Occipital lobe (tissue), 3 donors: ENCODE measurements at places on chromosomes 3 and 15.

GRCh38 chr3:81579744-81580143 is 181.7 kb downstream of the GBE1 start:
- DNase-seq, result no peak

- no peak for DNase-seq
Observed at GRCh38 chr3:128354788-128355542, 111.7 kb downstream of the DNAJB8 start.

DNA sequence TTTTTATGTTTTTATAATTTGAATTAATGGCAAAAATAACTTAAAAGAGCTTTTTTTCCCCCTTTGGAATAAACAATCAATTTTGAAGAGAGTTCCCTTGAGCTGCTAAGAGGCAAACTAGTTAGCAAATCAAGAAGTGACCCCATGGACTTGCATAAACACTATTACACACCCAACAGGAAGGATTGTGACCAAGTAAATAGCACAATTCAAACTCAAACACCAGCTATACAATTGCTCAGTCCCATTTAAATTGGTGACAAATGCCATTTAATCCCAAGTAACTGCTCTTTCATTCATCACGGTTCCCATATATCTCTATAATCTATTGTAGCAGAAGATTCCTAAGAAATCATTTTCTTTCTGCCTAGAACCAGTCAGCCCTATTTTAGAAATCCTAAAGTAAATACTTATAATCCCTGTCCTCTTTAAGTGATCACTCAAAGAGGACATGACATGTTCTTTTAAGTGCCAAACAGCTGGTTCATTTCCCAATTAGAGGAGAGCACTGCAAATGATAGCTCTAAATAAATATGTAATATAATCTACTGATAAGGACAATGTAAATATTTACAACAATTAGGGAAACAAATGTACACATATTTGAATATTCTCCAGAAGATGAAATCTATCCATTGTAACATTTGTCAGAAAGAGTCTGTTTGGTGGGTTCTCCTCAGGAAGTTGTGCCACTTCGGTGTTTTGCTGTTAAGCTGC is 137.8 kb upstream of the ADAMTS9 start:
- no peak for DNase-seq

DNA sequence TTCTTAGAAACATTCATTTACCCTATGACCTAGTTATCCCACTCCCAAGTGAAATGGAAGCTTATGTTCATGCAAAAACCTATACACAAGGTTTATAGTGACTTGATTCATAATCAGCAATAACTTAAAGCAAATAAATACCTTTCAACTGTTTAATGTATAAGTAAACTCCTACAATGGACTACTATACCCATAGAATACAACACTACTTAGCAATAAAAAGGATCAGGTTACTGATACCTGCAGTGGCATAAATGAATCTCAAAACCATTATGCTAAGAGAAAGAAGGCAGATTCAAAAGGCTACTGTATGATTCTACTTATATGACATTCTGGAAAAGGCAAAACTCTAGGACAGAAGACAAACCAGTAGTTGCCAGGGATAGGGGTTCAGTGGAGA is 8.3 kb upstream of the POLR2M start:
- no peak for DNase-seq

- no peak for DNase-seq
Observed at GRCh38 chr3:13477943-13478342, 2.2 kb upstream of the HDAC11 start.

GRCh38 chr15:76566276-76566675 is 229.7 kb downstream of the ISL2 start:
- DNase-seq, result no peak

DNA sequence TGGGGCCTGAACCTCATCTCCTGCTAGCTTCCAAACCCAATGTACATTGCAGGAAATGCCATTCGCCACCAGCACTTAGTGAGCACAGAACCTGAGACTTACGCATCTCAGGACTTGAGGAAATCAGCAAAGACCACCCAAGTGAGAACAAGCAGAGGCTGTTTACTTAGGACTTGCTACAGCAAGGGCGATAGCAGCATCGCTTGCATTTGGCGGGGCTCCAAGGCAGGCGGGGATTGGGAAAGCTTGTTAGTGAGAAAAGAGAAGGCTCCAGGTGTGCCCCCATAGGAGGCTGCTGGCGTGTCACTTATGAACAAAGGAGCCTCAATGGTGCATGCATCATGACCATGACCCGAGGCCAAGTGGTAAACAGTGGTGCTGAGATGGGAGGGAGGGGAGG is 19.7 kb downstream of the SLC6A20 start:
- DNase-seq, result no peak

GRCh38 chr15:70390723-70391122 is 293.0 kb upstream of the TLE3 start:
- no peak for DNase-seq

DNA sequence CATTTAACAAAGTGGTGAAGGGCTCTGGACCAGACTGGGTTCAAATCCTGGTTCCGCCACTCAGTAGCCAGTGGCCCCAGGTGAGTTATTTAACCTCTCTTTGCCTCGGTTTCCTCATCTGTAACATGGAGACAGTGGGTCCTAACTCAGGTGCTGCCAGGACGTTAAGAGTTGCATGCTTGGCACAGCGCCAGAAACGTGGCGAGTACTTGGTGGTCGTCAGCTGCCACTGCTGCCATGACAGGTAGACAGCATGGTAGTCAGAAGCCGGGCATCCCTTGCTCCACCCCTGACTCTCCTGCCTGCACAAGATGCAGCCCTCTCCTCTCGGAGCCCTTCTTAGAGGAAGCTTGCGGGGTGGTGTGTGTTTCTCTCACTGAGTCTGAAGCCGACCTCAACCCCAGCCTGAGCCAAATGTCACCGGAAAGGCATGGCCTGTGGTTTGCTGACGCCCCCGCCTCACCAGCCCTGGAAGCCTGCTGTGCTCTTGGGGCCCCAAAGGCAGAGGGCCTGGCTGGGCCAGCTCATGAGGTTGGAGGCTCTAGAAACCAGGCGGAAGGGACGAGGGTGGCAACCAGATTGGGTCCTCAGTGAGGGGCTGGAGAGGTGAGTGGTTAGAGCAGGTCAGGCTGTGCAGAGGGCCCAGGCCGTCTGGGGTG is 160.8 kb upstream of the TLE3 start:
- DNase-seq, result no peak

- no peak for DNase-seq
Observed at GRCh38 chr3:133452641-133453319, 52.9 kb downstream of the BFSP2 start.

GRCh38 chr15:51617886-51618285 is 4.7 kb downstream of the DMXL2 start:
- DNase-seq, result no peak

DNA sequence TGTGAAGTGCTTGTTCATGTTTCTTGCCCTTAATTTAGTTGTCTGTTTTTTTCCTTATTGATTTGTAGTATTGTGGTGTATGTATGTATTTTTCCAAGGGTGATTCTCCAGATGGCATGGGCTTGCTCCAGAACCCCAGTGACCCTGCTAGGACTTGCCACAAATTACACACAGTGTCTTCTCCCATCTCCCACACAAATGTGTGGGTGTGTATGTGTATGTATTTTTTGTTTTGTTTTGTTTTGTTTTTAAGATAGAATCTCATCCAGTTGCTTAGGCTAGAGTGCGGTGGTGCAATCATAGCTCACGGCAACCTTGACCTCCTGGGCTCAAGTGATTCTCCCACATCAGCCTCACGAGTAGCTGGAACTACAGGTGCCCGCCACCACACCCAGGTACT is 36.2 kb upstream of the ARID3B start:
- no peak for DNase-seq

- no peak for DNase-seq
Observed at GRCh38 chr3:14862661-14863230, 44.0 kb downstream of the FGD5 start.

- DNase-seq, result no peak
Observed at GRCh38 chr3:52777127-52777958, at the start of gene ITIH1. Gene ITIH1, plus strand, starts transcription at chr3:52777599. Its CDS starts 17 bp downstream, at chr3:52777616.

DNA sequence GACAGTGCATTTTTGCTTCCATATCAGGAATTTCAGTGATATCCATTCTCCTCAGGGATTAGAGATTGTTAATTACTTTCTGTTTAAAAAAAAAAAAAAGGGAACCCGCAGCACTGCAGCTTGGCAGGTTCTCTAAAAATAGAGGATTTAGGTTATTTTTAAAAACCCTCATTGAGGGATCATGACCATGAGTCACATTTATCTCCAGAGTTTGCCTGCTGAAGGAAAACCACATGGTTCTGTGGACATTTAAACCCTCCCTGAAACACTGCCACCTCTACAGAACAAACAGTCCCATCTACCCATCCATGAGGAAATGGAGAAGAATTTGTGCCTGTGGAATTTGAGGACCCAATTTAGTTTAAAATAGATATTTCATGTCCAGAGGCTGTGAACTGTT is 66.2 kb upstream of the UBE2E1 start:
- no peak for DNase-seq

DNA sequence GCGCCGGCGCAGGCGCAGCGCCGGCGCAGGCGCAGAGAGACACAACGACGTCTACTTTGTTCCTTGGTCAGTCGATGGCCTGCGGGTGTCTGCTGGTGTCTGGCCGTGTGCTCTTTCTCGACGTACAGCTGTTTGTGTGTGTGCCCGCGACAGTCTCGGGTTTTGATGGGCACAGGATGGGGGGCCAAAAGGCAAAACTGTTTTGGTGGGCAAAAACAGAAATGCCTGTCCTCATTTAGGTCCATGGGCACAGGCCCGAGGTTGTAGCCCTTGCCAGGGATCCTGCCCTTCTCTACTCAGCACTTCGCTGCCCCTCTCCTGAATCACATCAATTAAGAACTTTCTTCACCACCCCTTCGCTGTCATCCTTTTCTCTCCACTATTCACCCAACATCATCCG is 184.8 kb upstream of the CHL1 start:
- DNase-seq, result no peak

- no peak for DNase-seq
Observed at GRCh38 chr3:133329626-133330025, 70.2 kb upstream of the BFSP2 start.

GRCh38 chr3:16511681-16512434 is 1.6 kb downstream of the RFTN1 start:
- DNase-seq, result no peak

GRCh38 chr3:124410471-124410870 is 319.8 kb upstream of the UMPS start:
- DNase-seq, result no peak

DNA sequence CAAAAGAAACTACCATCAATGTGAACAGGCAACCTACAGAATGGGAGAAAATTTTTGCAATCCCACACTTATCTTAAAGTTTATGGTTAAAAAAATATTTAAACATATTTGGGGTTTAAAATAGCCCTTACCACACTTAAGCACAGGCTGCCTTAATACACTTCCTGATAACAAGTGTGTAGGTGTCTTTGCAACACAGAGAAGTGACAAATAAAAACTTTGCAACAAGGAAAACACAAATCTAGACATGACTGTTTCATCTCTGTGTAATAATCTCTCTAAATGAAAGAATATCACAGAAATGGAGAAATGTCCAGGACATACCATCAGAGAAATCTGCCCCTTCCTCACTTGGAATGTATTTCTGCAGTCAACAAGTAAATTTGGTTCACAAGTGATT is 464.1 kb upstream of the ARHGEF26 start:
- DNase-seq, result no peak

DNA sequence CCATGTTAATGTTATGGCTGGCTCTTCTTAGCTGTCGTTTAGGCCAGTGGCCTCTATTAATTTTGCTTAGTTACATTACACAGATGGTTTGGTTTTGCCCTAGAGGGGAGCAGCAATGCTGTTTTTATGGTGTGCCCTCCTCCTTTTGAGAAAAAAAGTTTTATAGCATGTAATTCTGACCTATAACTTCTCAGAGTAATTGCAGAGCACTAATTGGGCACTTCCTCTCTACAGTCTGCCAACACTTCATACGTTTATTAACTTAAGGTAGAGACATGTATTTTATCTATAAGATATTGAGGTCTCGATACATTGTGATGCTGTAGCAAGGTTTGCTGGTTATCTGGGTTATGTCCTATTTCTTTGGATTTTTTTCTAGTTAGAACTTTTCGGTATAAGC is 12.2 kb downstream of the SLC25A26 start:
- DNase-seq, result no peak

DNA sequence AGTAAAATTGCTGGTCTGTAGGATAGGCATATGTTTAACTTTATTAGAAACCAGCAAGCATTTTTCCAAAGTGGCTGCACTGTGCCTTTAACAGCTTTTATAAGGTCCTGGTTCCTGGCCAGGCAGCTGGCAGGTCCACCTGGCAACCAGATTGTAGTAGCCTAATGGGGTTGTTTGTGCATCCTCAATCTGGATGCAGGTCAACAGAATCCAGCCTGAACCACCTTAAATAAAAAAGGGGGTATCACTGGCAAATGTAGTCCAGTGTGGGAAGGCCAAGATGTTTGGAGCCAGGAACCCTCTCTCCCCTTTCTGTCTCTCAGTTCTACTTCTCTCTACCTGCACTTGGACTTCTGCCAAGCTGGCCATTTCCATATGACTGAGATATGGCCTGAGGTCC is 200.3 kb downstream of the ZNF621 start:
- no peak for DNase-seq

- DNase-seq, result no peak
Observed at GRCh38 chr3:156456771-156457224, 98.1 kb downstream of the SSR3 start.

DNA sequence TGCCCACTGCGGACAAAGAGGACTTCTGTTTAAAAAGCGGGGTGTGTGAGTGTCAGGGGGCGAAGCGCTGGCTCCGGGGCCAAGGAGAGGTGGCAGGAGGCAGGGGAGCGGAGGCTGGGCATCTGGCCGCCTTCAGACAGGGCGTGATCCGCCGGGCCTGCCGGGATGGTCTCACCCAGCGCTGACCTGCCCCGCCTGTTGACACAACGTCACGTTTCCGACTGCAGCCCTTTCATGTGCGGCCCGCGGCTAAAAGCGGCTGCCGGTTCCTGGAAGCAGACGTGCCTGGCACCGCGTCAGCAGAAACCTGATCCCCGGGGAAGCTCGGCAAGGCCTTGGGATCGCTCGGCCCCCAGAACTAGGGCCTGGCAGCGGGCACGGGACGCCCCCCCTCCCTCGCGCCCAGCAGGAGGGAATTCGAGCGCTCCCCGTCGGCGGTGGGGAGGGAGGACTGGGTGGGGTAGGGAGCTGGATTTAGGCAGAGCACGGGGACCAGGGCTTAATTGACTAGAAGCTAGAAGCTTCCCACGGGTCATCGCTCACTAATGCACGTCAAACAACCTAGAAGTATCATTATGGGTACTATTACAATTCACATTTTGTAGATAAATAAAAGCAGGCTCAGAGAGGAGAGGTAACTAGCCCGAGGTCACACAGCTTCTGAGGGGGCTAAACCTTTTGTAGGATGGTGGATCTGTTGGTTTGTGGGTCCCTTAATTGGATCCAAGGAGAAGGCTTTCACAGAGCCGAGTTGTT is 7.7 kb downstream of the BHLHE40 start:
- peak; percentile 68 for DNase-seq

DNA sequence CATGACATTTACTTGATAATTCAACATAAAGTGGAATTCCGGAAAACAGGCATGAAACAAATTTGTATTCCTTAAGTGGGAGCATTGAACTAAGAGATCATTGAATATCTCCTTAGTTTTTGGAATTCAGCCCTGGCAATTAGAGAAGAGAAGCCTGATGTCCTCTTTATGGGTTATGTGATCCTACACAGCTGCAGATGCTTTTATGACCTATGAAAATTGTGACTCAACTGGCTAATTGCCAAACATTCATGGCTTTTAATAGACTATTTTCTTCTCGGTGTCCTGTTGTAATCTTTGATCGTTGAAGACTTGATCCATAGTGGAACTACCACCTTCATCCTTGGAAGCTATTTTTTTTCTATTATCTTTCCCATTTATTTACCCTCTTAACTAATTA is 46.1 kb downstream of the AGBL1 start:
- no peak for DNase-seq
